Aorta (tissue), 5 donors: ENCODE measurements at places on chromosomes 11 and 22. TPM values are rescaled to one million over a fixed set of nuclear protein-coding genes. Genes with fewer than 3 reads are reported as not detected.

GRCh38 chr11:130122141-130122575 lies 37.4 kb upstream of the ST14 start:
- DNase-seq, result no peak

DNA sequence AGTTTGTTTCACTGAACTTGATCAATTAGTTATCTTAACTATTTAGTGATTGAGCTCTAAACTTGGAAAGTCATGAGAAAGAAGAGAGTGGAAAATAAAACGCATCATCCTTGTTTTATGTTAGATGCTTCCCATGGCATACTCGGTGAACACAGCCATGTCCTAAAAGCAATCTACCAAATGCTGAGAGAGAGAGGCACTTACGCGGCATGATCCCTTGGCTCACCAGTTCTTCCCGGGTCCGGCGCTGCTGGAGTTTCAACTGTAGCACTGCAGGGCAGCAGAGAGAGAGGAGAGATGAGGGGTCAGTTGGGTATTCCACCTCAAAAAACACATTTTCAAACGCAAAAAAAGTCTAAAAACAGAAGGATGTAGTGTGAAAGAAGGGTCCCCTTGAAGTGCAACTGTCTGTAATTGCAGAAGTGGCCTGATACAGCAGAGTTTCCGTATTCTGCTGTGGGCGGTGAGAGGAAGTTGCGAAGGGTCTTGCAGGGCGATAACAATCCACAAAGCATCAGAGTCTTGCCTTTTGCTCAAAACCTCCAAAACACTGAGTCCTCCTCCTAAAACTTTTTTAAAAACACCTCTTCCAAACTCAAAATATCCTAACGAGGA lies 92.7 kb downstream of the SGSM3 start:
- DNase-seq, result no peak

Gene CBX7
- total RNA-seq, result 93.4 TPM

GRCh38 chr11:74487875-74488274 lies 5.6 kb downstream of the LIPT2 start:
- DNase-seq, result no peak

GRCh38 chr11:71165771-71166170 lies 86.6 kb downstream of the SHANK2 start:
- DNase-seq, result no peak

DNA sequence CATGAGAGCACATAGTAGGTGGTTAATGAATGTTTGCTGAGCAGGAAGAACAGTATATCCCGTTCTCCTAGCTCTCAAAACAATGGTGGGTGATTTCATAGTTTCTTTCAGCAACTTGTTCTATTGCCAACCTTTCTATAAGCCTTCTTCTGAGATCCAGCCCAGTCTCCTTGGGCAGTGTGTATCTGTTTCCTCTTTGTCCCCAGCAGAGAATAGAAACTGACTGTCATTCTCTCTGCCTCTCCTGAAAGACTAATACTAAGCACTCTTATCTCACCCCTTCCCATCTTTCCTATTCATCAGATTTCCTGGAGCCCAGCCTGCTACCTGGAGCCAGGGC lies 272.9 kb downstream of the ST3GAL4 start:
- no peak for DNase-seq

DNA sequence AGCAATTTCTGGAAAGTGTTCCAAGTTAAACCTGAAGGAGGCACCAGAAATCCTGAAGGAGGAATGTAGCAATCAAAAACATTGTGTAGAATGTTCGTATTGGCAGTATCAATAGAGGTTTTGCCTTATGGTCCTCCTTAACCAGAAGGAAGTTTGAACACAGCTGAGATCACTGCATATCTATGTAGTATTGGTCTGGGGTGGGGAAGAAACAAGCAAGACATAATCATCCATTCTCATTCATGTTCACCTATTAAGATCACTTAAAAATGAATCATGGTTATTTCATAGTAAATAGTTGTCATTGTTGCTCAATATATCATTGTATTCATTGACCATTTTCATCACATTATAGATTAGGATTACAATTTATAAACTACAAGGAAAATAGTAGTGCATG lies 160.5 kb downstream of the DDX10 start:
- DNase-seq, result no peak

Gene FAM111B
- 0.87 TPM for total RNA-seq

Gene TREH
- total RNA-seq, result not detected

Gene SAA4
- total RNA-seq, result 0.84 TPM

DNA sequence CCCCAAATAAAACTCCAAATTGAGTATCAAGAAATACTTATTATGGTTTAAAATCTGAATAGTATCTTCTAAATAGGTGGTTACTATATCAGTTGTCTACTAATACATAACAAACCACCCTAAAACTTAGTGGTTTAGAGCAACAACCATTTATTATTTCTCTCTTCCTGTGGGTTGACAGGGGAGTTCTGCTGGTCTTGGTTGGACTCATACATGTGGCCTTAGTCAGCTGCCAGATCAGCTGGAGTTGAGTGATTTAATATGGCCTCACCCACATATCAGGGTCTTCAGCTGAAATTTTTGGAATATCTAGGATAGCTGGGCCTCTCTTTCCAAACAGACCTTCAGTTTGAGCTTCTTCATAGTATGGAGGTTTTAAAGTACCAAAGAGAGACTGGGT lies 34.5 kb downstream of the C11orf65 start:
- no peak for DNase-seq

DNA sequence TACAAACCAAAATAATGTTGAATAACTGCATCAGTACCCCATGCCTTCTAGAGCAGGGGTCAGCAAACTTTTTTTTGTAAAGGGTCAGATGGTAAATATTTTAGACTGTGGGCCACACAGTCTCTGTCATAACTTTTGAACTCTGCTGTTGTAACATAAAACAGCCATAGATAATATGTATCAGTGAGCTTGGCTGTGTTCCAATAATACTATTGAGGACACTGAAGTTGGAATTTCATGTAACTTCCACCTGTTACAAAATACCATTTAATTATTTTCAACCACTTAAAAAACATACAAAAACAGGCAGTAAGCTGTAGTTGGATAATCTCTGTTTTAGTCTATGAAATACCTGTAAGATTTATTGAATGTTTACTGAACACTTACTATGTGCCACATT lies 55.2 kb downstream of the PICALM start:
- DNase-seq, result no peak

GRCh38 chr22:50398831-50399648 lies 55.9 kb downstream of the PPP6R2 start:
- DNase-seq, result no peak
